ENCODE measurements at places on chromosomes 4 and X.

DNA sequence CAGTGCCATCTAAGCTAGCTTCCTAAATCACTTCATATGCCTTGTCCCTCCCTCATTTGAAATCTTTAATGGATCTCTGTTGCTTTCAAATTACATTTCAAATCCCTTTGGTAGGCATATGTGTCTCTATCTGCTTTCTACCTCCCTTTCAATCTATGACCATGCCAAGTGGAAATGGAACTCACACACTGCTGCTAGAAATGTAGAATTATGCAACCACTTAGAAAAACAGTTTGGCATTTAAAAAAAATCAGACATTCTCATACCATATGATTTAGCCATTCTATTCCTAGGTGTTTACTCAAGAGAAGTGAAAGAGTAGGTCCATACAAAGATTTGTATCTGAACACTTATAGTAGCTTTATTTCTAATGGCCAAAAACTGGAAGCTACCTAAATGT, 413.5 kb upstream of the INTU start:
- ATAC-seq, result no peak

- ATAC-seq, result no peak
Observed at GRCh38 chr4:166896254-166896653, 338.0 kb downstream of the SPOCK3 start.

DNA sequence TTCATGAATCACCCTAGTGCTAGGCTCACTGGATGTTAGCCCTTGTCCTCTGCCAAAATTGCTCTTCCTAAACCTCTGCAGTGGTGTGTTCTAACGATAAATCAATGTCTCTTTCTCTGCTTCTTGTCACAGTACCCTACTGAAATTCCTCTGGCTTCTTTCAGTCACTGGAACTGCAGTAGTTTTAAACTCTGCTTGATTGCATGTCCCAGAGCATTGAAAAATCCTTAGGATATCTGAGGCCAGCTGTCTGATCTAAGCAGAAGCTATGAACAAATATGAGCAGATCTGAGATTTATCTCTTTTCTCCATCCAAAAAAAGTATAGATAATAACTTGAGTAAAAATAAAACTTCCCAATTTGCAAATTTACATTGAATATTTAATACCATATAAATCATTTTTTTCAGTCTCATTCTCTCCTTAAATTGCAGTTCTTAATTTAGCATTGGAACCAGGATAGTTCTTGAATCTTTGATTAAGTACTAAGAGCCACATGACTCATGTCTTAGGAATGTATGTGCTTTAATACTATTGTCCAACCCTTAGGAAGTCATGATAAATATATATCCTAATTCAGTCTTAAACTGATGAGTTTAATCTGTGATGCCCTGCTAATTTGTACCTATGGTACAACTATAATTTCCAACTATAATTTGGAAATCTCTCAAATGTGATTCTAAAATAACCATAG, 169.7 kb downstream of the PDHA2 start:
- peak; percentile 82 for ATAC-seq

DNA sequence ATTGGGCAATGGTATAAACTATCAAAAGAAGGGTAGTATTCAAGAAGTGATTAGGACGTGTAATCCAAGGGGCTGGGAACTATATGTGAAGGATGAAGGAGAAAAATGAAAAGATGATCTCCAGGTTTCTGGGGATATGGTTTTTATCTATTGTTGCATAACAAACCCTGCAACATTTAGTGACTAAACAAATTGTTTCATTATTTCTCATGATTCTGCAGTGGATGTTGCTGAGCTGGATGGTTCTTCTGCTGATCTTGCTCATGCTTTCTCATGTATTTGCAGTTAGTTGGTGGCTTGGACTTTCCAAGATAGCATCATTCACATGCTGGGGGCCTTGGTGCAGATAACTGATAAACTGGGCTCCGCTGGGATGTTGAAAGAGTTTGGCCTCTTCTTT, 29.1 kb downstream of the PHOX2B start:
- ATAC-seq, result no peak

DNA sequence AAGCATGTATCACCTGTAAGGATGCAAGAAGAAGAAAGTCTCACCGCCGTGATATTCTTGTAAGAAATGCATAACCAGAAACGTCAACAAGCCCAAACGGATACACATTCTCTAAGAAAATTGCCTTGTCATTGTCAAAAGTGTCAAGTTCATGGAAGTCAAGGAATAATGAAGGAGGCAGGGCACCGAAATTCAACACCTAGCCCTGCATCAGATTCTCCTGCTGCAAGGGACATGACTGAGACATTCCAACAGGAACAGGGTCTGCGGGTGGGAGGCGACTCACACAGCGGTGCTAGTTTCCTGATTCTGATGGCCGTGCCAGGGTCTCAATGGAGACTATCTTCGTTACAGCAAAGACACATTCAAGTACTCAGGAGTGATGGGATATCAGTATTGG, 26.7 kb downstream of the IRF2 start:
- ATAC-seq, result no peak

DNA sequence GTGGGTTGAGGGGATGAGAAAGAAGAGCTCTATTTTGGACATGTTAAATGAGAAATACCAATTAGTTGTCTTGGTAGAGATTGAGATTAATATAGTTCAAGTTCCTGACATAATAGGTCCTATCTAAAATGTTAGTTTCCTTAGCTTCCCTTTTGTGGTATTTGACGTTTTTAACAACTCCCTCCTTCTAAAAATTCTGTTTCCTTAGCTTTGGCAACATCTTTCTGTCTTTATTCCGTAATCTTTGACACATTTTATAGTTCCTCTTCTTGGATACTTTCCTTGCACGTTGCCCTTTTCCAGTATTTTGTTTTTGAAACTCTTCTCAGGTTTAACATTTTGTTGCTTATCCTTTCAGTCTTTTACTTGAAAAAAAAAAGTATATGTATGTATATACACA, 36.9 kb downstream of the LAMTOR3 start:
- no peak for ATAC-seq

DNA sequence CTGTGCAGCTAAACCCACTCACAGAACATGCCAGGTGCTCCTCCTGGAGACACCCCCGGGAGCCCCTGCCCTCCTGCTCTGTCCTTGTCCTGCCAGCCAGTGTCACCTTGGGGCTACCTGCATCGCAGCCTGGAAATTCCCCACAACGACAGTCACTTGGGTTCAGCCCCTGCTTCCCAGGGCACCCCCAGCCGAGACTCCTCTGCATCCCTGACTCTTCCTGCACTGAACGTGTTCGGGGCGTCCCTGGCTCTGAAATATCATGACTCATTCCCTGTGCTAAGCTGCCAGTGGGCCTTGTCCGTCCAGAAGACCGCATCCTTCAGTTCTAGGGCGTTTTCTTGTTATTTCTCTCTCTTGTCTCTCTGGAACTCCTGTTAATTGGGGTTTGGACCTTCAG, 5.8 kb downstream of the CFAP99 start:
- ATAC-seq, result no peak

- ATAC-seq, result no peak
Observed at GRCh38 chr4:48027653-48028052, 11.1 kb downstream of the NIPAL1 start.

GRCh38 chr4:155889031-155889793, 14.3 kb upstream of the TDO2 start:
- no peak for ATAC-seq

GRCh38 chr4:162791226-162791625, 375.5 kb downstream of the NAF1 start:
- no peak for ATAC-seq

DNA sequence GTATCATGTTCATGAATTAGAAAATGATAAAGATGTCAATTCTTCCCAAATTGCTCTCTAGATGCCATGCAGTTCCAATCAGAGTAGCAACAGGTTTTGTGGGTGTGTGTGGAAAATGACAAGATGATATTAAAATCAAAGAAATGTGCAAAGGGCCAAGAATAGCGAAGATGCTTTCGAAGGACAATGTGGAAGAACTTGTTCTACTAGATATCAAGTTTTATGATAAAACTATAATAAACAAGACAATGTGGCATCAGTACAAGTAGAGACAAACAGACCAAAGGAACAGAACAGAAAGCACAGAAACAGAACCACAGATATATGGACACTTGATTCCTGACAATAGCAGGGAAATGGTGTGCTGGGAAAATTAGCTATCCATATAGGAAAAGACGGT, 9.0 kb downstream of the TAB3 start:
- no peak for ATAC-seq

GRCh38 chr4:592825-593520, 16.9 kb upstream of the TMEM271 start:
- ATAC-seq, result no peak

DNA sequence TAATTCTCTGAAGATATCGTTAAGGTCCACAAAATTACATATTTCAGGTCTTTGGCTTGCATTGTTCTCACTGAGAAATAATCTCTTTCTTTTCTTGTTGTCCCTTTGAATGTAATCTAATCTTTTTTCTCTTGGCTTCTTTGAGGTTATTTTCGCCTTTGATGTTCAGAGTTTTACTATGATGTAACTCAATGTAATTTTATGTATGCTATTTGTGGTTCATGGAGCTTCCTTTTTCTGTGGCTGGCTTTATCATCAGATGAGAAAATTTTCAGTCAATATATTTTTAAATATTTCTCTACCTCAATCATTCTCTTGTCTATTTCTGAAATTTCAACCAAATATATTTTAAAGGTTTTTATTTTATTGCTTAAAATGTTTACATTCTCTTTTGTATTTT, 672.2 kb downstream of the TRAM1L1 start:
- no peak for ATAC-seq

GRCh38 chr4:81698538-81699296, 227.0 kb upstream of the RASGEF1B start:
- ATAC-seq, result no peak

DNA sequence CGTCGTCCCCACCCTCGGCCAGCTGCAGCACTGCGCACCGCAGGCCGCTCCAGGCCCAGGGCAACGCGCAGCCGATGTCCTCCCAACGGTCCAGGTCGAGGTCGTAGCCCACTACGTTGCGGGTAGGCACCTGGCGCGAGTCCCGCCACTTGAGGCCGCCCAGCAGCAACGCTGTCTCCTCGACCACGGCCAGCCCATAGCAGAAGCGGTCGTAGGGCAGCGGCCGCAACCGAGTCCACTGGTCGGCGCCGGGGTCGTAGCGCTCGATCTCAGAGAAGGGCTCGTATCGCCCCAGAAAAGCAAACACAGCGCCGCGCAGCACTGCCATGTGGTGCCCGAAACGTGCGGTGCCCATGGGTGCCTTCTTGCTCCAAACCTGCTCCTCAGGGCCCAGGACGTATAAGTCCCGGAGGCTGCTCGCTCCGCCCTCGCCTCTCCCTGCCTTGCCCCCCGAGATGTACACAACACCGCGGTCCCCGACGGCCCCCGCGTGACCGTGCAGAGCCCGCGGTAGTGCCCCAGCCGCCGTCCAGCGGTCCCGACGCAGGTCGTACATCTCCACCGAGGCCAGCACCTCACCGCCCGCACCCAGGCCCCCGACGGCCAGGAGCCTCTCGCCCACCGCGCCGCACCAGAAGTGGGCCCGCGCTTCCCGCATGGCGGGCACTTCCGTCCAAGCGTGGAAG, 2.1 kb downstream of the KLHL34 start:
- ATAC-seq, result no peak
